Islet precursor cell (in vitro differentiated cells): ENCODE measurements at places on chromosomes 3 and 15.

- no peak for DNase-seq
Measured at GRCh38 chr3:45693941-45694521, 4.8 kb downstream of the SACM1L start.

DNA sequence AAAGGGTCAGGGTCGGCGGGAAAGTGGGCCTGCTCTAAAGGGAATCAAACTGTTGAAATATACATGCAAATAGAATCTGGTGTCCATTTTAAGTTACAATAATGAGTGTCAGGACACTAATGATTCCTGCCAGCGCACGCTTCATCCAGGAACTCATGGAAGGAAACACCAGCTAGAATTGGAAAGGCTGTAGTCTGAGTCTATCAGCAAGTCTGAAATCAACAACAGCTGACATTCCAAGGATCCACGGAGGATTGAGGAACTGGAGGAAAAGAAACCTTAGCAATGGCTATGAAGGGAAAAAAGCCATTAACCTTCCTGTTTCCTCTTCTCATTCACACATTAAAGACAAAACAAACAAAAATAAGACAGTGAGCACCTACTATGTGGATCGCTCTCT, 1063.1 kb downstream of the NTRK3 start:
- DNase-seq: no peak

DNA sequence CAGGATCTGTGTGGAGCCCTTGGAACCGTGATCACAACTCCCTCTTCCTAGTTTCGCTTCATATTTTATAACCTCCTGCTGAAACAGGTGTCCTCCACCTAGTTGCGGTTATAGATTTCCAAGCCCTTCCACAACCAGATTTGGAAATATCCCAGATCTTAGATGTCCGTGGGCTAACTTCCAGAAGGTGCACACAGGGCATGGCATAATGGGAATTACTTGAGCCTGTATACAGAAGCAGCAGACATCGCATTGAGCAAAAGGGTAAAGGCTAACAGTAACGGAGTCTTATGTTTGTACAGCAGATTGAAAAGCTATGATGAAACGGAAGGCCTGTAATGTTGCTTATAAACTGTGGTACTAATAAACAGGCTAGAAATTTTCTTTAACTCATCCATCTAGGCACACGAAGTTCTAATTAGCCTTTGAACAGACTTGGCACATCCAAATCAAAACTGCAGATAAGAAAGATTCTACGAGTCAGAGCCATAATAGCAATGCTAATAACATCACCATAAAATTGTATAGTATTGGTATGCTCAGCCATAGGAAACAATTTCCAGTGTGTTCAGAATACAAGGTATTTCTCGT, 1.2 kb upstream of the USF3 start:
- DNase-seq: no peak

GRCh38 chr3:106588739-106589138, 719.9 kb upstream of the CBLB start:
- no peak for DNase-seq

DNA sequence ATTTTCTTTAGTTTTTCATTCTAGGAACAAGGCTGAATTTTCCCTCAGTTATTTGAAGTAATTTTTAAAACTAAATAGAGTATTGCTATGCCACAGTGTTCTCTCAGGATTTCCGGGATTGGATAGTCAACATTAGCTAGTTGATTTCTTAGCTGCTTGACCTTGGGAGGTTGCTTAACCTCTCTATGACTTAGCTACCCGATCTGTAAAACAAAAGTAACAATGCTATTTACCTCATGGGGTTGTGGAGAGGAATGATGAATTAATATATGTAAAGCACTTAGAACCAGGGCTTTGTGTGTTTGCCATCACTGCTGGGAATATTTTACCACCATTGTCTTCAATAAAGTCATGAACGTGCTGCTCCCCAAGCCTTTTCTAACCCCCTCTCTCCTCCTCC, 57.5 kb downstream of the SNRK start:
- no peak for DNase-seq

DNA sequence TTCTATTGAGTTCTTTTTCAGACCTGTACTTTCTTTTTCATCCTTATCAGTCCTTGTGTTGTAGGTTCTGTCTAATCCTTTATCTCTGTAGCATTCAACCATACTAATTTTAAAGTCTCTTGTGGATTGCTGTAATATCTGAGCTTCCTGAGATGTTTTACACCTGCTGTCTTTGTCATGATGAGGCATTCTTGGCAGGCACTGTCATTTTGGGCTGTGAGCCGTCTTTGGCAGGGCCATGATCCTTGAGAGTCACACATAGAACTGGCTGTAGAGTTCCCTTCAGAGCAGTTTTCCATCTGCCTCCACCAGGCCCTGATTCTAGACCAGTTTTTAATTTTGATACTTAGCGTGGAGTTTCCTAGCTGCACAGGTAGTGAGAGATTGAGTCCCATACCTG, 6.7 kb downstream of the EFCC1 start:
- no peak for DNase-seq
